ENCODE measurements at places on chromosomes 2 and 18. TPM values are rescaled to one million over a fixed set of nuclear protein-coding genes. Genes with fewer than 3 reads are reported as not detected.

DNA sequence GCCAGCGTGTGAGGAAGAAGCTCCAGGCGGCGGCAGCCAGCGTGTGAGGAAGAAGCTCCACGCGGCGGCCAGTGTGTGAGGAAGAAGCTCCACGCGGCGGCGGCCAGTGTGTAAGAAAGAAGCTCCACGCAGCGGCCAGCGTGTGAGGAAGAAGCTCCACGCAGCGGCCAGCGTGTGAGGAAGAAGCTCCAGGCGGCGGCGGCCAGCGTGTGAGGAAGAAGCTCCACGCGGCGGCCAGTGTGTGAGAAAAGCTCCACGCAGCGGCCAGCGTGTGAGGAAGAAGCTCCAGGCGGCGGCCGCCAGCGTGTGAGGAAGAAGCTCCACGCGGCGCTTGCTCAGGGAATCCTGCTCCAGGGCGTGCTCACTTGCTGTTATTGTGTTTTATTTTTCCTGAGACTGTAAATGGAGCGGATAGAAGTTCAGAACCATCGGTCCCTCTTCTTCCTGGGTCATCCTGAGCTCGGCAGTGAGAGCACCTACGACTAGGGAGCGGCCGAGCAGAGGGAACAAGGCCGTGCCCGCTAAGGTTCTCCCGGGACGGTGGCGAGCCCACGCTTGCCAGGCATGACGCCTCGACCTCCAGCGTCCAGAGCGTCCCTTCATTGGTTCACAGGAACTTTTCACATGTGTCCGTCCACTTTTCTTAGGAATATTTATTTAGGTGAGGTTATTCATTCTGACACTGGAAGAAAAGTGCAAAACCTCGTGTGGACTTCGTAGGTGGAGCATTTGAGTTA lies 94.2 kb downstream of the TMEM18 start:
- H3K27ac ChIP-seq: no peak overlapping the region
- H3K4me1 ChIP-seq: peaks cover 18% of the 10 kb centered on the region
- no peak overlapping the region for H3K4me3 ChIP-seq
- peak; percentile 7 for DNase-seq

- no peak overlapping the region for H3K27ac ChIP-seq
- no peak for DNase-seq
- no peaks in the 10 kb centered on the region for H3K36me3 ChIP-seq
- no peaks in the 10 kb centered on the region for H3K27me3 ChIP-seq
Observed at GRCh38 chr2:66531155-66531554, 96.2 kb downstream of the MEIS1 start.

GRCh38 chr2:173034143-173034542 lies 41.5 kb upstream of the MAP3K20 start:
- no peaks in the 10 kb centered on the region for H3K4me1 ChIP-seq
- H3K27ac ChIP-seq: no peak overlapping the region
- no peak for DNase-seq
- no peaks in the 10 kb centered on the region for H3K27me3 ChIP-seq
- H3K36me3 ChIP-seq: no peaks in the 10 kb centered on the region

DNA sequence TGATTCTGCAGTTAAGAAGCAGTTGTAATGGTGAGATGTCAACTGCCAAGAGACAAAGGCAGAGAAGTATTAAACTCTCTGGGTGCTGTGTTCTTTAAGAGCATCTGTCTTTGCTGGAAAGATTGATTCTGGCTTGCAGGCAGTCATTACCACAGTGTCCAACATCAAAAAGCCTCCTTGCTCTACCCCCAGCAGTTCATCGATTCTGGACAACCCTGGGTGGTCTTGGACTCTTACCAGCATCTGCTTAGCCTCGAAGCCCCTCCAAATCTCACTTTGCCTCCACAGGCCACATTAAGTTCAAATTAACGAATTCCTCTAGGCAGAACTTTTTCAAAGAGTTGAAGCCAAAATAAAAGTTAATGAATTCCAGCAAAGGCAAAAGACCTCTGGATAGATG lies 1061.4 kb downstream of the TSN start:
- H3K36me3 ChIP-seq: no peaks in the 10 kb centered on the region
- no peaks in the 10 kb centered on the region for H3K27me3 ChIP-seq
- no peak for DNase-seq
- no peaks in the 10 kb centered on the region for H3K4me1 ChIP-seq
- H3K27ac ChIP-seq: no peak overlapping the region

- H3K27ac ChIP-seq: no peak overlapping the region
- no peak for DNase-seq
- H3K4me3 ChIP-seq: no peak overlapping the region
- no peaks in the 10 kb centered on the region for H3K36me3 ChIP-seq
Observed at GRCh38 chr2:221264318-221264717, 307.8 kb downstream of the EPHA4 start.

GRCh38 chr2:151855111-151855510 lies 26.9 kb upstream of the ARL5A start:
- H3K4me1 ChIP-seq: no peaks in the 10 kb centered on the region
- H3K4me3 ChIP-seq: no peak overlapping the region
- H3K27me3 ChIP-seq: no peaks in the 10 kb centered on the region
- H3K36me3 ChIP-seq: no peaks in the 10 kb centered on the region

- no peak overlapping the region for H3K27ac ChIP-seq
- DNase-seq: no peak
- H3K36me3 ChIP-seq: no peaks in the 10 kb centered on the region
- peaks cover 2% of the 10 kb centered on the region for H3K27me3 ChIP-seq
Observed at GRCh38 chr2:191500566-191500883, 177.4 kb upstream of the NABP1 start.

GRCh38 chr2:181158427-181158826 lies 178.0 kb downstream of the UBE2E3 start:
- peaks cover 5% of the 10 kb centered on the region for H3K4me1 ChIP-seq
- no peak for DNase-seq
- no peaks in the 10 kb centered on the region for H3K27me3 ChIP-seq
- no peaks in the 10 kb centered on the region for H3K36me3 ChIP-seq
- H3K4me3 ChIP-seq: no peak overlapping the region

DNA sequence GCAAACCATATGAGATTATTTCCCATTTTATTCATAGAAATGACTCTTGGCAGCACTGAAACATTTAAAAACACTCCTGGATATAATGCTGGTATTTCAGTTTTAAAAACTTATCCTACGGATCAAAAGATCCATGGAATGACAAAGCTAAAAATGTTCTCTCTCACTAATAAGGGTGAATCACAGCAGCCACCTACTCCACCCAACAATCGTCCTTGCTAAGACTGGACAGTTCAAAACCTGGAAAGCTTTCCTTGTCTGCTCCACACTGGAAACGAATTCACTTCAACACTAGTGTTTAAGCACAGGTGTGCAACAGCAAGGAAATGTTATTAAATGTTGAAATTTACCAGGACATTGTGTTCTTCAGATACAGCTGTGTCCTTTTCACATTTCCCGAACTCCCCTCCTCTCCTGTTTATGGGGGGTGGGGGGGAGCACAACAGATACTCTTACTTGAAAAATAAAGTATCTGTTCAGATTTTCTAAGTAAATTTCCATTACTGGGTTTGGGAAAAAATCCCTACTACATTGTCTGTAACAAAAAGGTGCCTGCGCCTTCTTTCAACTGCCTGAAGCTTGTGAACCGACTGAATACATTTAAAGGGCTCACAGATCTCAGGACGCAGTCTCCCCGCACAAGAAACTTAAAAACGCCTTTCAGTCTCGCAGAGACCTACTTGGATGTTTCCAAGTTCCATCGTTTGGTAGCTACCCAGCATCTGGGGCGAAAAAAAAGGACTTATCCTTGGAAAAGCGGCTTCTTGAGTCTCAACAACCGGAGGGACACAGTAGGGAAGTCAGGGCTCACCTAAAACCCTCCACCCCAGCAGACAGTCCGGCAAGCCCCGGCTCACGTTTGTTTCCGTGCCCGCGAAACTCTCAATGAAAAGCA lies 1.3 kb downstream of the YWHAQ start:
- H3K4me3 ChIP-seq: peak overlapping the region; percentile 93
- H3K36me3 ChIP-seq: peaks cover 14% of the 10 kb centered on the region
- H3K4me1 ChIP-seq: peaks cover 44% of the 10 kb centered on the region
- H3K27ac ChIP-seq: peak overlapping the region; percentile 81
- H3K27me3 ChIP-seq: no peaks in the 10 kb centered on the region
- DNase-seq: no peak

DNA sequence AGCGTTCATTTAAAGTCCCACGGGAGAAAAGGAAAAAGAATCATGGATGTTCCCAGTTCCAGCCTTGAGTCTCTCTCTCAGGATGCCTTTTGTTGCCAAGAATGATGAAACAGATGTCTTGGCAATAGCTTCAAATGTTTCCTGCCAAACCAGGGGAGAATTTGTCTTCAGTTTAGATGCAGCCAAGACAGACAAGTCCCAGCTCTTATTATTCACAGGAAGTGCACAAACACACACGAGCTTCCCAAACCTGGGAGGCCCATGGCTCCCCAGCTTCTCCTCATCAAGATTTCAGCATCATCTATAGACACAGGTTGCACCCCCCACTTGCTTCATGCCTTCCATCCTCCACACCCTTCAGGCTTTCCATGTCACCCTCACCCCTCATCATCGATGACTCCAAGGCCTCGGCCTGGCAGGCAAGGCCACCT lies 45.9 kb downstream of the HS1BP3 start:
- no peaks in the 10 kb centered on the region for H3K4me1 ChIP-seq
- H3K27ac ChIP-seq: no peak overlapping the region
- no peaks in the 10 kb centered on the region for H3K27me3 ChIP-seq
- no peak overlapping the region for H3K4me3 ChIP-seq
- H3K36me3 ChIP-seq: no peaks in the 10 kb centered on the region

- H3K27me3 ChIP-seq: no peaks in the 10 kb centered on the region
- no peak overlapping the region for H3K27ac ChIP-seq
- no peaks in the 10 kb centered on the region for H3K4me1 ChIP-seq
- H3K4me3 ChIP-seq: no peak overlapping the region
Observed at GRCh38 chr18:55252053-55252675, 292.9 kb upstream of the CCDC68 start.

Gene TNFAIP6
- total RNA-seq: not detected

Gene FAM110C
- 0.36 TPM for total RNA-seq

Gene ABCG8
- total RNA-seq: not detected

Gene REG1B
- not detected for total RNA-seq

Gene RNU2-63P
- 2.6 TPM for total RNA-seq

Gene FZD7
- total RNA-seq: 0.17 TPM

Gene TEX261
- total RNA-seq: 26.8 TPM

Gene ACTR3
- total RNA-seq: 123 TPM

All from CD4-positive, alpha-beta T cell (primary cell).